ENCODE measurements at places on chromosomes 6 and 20.

- DNase-seq = no peak
Observed at GRCh38 chr6:43261198-43261597, 17.9 kb downstream of the TTBK1 start.

DNA sequence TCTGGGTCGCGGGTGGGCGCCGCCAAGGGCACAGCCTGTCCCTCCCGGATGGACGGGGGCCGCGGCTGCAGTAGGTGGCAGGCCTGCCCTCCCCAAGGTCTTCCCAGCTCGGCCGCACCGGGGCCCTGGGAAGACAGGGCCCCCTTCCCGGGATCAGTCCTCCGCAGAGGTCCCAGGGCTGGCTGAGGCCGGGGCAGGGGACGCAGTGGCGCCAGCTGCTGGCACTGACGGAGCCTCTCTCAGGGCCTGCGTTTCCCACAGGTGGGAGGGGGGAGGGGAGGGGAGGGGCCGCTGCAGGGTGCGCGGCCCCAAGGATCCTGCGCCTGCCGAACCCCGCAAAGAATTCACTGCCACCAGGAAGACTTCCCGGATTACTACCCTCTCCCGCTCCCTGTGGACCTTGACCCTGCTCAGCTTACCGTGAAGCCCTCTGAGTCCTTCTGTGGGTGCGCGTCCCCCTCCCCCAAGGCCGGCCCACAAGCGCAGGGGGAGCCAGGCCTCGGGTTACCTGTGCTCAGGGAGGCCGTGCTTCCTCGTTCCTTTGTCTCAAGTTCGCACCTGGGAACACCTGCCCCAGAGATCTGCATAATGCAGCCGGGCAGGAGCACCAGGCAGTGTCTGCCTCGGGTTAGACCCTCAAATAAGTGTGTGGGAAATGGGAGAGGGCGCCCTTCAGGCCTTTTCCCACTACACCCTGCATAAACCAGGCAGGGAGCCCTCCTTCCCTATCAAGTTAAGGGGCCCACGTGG is 5.1 kb downstream of the LZTS3 start:
- no peak for DNase-seq

DNA sequence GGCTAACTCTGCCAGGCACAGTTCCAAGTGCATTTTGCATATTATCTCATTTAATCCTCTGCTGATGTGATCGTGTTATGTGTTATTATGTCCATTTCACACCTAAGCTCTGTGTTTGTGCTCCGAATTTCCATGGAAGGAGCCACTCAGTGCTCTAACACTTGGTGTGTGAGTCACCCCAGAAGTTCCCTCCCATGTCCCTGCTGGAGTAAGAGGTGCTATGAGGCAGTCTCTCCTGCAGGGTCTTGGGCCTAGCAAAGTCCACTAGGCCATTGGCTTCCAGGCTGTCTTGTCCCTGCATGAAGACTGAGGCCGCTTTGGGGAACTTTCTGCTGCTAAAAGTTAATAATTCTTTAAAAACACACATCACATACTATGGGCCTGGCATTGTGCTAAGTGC is 405.9 kb upstream of the SULF2 start:
- DNase-seq = no peak

- DNase-seq = no peak
Observed at GRCh38 chr20:44958276-44958675, 1.9 kb downstream of the TOMM34 start.

GRCh38 chr6:90997076-90997475 is 410.2 kb upstream of the MAP3K7 start:
- DNase-seq = no peak

GRCh38 chr6:111122458-111123286 is 35.4 kb downstream of the SLC16A10 start:
- no peak for DNase-seq

GRCh38 chr6:166446567-166447065 is 63.9 kb upstream of the MPC1 start:
- DNase-seq = no peak

DNA sequence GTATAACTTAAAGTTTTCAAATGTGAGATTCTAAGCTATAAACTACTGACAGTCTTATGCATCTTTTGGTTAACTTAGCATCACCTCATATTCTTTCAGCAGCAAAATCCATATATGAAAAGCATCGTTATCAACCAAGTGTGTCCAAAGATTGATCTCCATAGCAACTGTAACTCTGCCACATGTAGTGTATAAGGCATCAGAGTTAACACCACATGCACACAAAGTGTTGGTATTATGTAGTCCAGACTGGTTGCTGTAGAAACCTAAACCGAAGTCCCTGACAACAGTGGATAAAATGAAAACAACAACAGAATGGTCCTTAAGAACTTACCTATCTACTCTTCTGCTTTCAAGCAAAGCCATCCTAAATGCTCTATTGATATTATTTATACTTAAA is 39.6 kb downstream of the PDSS2 start:
- peak; percentile 8 for DNase-seq

DNA sequence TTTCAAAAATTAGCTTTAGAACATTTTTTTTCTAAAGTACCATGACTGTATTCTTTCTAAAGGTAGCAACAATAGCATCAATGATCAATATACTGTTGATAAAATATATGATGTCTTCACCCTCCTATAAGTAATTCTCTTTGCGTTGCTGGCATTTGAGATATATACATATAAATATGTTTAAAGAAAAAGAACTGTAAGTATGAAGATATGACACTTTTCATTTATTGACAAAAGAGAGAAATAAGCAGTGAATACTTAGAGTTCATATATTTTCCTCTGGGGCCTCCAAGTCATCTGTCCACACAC is 49.4 kb upstream of the SCGN start:
- DNase-seq = no peak

DNA sequence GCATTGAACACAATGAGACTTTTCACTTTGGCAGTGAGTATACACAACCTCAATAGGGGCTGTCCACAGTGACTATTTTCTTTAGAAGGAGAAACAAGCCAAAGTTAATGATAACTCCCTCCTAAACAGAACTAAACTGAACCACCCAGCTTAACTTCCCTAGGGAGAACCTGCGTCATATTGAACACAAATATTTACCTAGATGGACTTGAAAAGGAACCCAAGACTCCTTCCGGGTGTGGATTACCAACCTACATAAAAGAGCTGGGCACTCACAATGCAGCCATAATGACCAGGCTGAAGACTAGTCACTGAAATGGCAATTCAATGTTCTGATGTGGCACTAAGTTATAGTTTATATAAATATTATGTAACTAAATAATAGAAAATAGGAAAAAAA is 160.6 kb downstream of the IBTK start:
- DNase-seq = no peak

DNA sequence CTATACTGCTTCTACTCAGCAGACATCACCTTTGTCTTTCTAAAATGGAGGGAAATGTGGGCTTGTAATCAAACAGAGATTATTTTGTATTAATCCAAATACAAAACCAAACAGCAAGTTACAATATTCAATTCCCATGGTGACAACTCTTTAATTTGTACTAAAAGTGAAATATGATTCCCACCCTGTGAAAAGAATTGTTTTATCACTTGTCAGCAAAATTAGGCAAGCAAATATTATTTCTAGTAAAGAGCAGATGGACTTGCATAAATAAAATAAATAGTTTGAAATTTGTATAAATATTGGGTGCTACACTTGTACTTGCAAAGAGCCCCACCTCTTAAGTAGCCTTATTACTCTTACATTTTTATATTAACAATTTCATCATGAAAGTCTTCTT is 6.1 kb upstream of the TXLNB start:
- DNase-seq = no peak

DNA sequence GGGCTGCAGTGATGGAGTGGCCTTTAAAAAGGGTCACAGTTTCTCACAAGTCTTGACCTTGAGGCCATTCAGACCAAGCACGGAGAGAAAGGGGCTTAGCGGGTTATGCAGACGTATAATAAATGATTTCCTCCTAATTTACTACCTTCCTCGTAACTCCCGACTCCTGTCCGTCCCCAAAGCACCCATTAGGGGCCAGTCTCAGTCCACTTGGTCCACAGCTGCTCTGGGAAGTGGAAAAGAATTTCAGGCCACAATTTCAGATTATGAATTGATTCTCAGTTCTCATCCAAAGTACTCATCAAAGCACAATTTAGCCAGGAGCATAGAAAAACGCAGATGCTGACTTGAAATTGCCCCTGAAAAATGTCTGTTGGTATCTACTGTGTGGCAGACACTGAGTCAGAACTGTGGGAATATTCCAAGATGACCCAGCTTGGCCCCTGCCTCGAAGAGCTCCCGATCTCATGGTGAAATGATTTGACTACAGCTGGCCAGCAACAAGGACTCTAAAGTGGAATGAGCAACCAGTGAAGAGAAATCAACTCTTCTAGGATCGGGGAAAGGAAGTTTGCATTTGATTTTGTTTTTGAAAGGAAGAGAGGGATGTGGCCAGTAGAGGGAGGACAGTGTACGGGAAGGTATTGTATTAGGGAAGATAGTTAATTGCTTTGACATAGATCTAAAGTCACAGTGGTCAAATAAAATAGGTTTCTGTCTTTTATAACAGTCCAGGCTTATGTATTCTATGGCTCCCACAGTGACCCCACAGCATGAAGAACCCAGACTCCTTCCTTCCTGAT is 15.2 kb upstream of the STK35 start:
- DNase-seq = peak; percentile 5

- peak; percentile 44 for DNase-seq
Observed at GRCh38 chr6:30061858-30062458, 893 bp downstream of the POLR1H start.

DNA sequence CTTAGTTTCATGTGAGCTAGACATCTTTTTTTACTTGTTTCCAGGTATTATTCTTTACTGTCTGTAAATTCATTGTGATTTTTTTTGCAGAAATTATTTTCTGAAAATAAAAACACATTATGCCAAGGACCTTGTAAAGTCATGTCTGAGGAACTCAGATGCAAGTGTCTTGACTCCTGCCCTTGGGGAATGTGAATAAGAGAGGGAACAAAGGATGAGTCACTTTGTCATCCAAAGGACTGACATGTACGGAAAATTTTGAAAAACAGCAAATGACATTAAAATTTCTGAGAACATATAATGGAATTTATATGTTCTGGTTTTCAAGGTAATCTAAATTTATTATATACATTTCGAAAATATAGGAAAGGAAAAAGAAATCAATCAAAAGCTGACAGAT is 660.4 kb downstream of the CD109 start:
- peak; percentile 19 for DNase-seq

- DNase-seq = no peak
Observed at GRCh38 chr6:169271877-169272216, 18.2 kb upstream of the THBS2 start.

GRCh38 chr6:33777398-33778388 is 11.2 kb downstream of the LEMD2 start:
- no peak for DNase-seq

GRCh38 chr6:124822204-124822613 is 140.0 kb upstream of the RNF217 start:
- peak; percentile 23 for DNase-seq

DNA sequence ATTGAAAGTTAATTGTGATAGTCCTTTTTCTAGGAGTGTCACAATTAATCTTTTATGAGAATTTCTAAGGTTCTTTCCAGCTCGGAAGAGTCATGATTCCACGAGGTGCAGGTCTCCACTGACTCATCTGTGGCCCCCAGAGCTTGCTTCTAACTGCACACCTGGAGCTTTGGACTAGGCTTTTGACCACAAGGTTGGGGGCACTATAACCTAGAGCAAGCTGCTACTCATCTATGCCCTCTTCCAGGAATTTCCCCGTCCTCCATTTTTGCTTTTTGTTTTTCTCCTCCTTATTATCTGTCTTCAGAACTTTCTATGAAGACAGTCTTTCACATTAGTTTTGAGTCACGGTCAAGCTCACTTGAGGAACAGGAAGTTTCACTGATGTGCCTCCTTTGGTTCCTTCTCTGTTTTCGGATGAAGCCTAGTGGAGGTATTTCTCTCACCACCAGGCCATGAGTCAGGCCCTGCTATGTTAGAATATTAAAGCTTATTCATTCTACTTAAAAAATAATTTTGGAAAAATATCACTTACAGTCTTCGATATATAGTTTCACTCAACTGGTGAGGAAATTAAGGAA is 119.2 kb upstream of the INSM1 start:
- no peak for DNase-seq

- DNase-seq = no peak
Observed at GRCh38 chr20:33472868-33473435, 16.9 kb upstream of the CBFA2T2 start.

DNA sequence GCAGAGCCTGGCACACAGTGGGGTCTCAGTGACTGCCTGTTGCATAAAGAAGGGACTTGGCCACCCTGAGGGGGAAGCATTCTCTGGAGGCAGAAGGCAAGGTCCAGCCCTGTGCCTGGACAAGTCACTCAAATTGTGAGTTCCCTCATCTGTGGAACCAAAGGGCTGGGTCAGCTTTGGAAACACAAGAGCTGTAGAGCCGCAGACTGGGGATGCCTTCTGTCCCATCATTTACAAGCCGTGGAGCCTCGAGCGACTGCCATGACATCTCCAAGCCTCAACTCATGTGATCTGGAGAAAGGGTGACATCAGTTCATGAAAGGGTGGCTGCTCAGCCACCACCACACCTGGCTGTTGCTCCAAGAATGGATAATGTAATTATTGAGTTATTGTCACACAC is 20.4 kb upstream of the SIRPD start:
- DNase-seq = no peak

- no peak for DNase-seq
Observed at GRCh38 chr6:135525594-135525993, 28.1 kb upstream of the AHI1 start.

- no peak for DNase-seq
Observed at GRCh38 chr20:42864116-42864515, 325.6 kb downstream of the PTPRT start.

DNA sequence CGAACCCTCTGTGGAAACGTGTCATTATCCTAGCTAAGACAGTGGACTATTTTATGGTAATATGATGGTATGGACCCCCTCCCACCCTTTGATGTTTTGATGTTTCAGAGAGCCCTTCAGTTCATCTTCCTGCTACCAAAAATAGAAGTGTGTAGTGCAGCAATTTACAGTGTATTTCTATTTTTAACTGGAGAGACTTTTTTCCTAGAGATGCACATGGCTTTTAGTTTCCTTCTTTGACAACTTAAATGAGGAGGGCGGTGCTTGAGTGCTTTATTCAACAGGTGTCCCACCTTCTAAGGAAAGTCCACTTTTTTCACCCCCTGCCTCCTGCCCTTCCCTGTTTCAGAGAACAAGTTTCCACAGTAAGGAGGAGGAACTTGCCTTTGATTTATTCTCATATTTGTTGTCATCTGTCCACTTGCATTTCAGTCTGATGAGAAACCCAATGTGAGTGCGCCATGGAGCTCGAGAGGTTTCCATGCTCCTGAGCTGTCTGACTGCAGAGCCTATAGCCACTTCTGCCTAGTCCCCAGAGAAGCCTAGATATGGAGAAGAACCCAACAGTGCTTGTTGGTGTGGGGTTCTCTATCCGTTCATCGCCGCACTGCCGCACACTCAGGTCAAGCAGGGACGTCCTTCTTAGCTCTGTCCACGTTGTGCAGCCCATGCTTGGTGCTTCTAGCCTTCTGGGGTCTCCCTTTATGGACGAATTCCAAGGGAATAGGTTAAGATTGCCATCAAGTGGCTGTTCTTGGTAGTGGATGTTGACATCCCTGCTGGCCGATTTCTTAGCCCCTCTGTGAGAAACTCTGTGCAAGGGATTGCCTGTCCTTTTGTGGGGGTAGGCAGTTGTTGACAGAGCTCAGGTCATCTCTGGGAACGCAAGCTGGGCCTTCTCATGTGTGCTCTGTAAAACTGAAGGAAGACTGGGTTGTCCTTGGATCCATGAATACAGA is 144.2 kb downstream of the JARID2 start:
- DNase-seq = peak; percentile 60

Measured in myocyte (in vitro differentiated cells).